ENCODE measurements at places on chromosomes 6 and 20.

DNA sequence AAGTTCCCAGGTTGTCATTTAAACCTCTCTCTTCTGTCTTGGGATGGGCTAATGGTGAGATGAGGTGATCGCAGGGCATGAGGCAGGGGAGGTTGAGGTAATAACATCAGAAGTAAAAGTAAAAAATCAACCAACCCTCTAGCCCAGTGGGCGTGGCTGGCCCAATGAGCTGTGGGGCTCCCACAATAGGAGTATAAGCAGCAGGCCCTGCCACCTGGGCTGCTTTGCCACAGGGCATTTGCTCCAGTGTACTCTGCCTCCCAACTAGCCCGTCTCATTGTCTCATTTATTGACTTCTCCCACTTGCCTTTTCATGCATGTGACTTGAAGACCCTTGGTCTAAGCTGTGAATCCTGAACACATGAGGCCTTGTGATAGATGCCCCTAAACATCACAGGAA, 62.8 kb downstream of the PHACTR3 start:
- no peak for DNase-seq

GRCh38 chr6:20328924-20329300, 72.8 kb upstream of the E2F3 start:
- DNase-seq = no peak

DNA sequence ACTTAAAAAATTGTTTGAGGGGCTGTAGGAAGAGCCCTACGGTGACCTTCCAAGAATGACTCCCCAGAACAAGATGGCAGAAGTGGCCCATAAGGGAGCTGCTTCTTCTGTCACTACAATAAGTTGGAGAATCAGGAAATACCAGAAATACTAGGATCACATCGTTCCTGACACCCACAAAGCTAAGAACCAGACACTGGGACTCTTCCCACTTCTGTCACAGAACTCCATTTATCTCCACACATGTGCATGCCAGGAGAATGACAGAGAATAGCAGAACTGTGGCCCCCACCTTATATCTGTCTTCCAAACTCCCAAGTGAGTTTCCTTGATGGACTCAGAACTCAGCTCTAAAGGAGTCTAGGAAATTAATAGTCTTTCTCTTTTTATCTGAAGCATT, 54.6 kb upstream of the UBR2 start:
- no peak for DNase-seq

GRCh38 chr6:158861686-158862381, 42.7 kb upstream of the EZR start:
- DNase-seq = no peak

- DNase-seq = no peak
Observed at GRCh38 chr6:116016846-116017545, 43.7 kb downstream of the FRK start.

- DNase-seq = peak; percentile 61
Observed at GRCh38 chr20:5078399-5078958, 41.3 kb downstream of the PCNA start.

DNA sequence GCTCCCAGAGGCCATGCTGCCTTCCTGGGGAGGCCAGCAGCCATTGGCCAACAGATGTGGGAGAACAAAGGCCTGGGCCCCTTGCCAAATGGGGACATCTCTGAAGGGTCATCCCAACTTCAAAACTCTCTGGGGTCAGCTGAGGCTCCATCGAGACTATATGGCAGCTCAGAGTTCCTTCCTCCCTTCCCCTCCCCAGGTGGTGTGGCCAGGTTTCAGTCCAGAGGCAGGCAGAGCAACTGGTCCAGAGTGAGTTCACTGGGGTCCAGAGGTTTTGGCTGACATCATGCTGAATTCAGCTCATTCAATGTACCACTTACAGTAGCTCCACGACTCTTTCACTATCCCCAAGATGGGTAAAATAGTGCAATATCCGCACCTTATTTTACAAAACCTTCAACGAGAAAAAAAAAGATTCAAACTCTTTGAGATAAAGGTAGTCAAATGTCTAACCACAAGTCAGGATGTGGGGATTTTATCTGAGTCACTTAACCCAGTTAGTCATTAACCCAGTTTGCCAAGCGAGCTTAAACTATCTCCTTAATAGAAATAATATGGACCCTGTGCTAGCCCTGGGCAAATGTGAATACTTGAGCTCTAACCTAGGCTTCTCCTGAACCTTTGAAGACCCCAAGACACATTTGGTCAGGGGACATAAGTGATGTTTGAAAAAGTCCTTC, 108.4 kb upstream of the PLEKHG1 start:
- DNase-seq = no peak

GRCh38 chr6:9398071-9398766, 962.9 kb upstream of the SLC35B3 start:
- no peak for DNase-seq

DNA sequence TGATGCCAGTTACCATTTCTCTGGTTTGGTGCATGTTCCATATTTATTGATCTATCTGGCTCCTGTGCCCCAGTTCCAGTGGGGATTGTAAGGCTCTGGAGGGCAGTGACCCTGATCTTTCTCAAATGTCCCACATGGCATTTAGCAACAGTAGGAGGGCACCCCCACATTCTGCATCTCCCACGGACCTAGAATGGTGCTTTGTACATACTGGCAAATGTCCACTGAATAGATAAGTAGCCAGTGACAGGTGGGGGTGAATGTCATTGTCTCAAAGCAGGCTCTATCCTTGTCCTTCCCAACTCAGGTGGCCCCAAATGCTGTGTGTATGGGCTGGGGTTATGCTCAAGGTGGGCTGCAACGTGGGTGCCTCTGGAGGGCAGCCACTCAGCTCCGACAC, 84.2 kb downstream of the TMEM242 start:
- no peak for DNase-seq

GRCh38 chr20:57653546-57653900, 33.3 kb upstream of the ZBP1 start:
- DNase-seq = no peak

DNA sequence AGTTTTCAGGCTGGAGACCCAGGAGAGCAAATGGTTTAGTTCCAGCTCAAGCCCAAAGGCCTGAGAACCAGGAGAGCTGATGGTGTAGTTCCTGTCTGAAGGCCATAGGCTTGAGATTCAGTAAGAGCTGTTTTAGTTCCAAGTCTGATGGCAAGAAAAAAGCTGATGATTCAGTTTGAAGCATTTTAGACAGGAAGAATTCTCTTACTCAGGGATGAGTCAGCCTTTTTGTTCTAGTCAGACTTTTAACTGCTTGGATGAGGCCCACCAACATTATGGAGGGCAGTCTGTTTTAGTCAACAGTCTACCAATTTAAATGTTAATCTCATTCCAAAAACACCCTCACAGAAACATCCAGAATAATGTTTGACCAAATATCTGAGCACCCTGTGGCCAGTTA, 2.5 kb downstream of the ZSCAN26 start:
- no peak for DNase-seq

DNA sequence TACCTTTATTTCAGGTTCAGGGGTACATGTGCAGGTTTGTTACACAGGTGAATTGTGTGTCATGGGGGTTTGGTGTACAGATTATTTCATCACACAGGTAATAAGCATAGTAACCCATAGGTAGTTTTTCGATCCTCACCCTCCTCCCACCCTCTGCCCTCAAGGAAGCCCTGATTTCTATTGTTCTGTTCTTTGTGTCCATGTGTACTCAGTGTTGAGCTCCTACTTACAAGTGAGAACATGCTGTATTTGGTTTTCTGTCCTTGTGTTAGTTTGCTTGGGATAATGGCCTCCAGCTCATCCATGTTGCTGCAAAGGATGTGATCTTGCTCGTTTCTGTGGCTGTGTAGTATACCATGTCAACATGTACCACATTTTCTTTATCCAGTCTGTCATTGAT, 66.0 kb downstream of the STK4 start:
- no peak for DNase-seq

- DNase-seq = peak; percentile 86
Observed at GRCh38 chr20:36573103-36573797, at the start of gene TGIF2. TGIF2 (plus strand) TSS chr20:36573597; CDS start chr20:36578775, 5,178 bp downstream.

DNA sequence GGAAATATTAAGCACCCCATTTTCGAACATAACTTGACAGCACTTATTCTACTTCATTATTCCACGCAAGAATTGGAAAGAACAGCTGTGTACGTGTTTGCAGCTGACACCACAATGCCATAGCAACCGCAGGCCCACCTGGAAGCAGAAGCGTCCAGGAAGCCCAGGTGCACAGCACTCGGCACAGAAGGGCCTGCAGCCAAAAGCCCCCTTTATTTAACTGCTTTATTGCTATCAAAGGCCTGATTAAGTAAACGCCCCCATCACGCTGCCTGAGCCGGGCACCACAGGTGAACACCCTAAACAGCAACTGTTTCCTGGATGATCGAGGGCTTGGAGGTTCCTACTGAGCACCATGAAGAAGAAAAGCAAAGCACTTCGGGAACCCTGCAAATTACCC, 6.3 kb downstream of the TAF4 start:
- no peak for DNase-seq
